NCI-H187 (cell line): ENCODE measurements at places on chromosomes 6 and 20.
A peak's percentile ranks its signal among the peaks of the same experiment; 100 is the strongest.

GRCh38 chr6:68639826-68640490 is 4.9 kb downstream of the ADGRB3 start:
- peak; percentile 67 for DNase-seq

GRCh38 chr6:56497240-56497639 is 145.4 kb downstream of the DST start:
- DNase-seq = no peak

DNA sequence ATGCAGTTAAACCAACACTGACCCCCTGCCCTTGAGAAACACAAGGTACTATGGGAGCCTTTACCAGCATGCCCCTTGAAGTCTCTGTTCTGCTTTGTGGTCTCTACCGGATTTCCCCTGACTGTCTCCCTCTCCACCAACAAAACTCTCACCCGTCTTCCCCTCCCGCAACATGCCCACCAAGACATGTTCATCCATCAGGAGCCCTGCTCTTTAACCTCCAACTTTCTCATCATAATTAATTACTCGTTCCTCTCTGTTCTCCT is 1.1 kb downstream of the ZNF165 start:
- no peak for DNase-seq

GRCh38 chr20:33733654-33734576 is 2.1 kb downstream of the ZNF341 start:
- DNase-seq = no peak

DNA sequence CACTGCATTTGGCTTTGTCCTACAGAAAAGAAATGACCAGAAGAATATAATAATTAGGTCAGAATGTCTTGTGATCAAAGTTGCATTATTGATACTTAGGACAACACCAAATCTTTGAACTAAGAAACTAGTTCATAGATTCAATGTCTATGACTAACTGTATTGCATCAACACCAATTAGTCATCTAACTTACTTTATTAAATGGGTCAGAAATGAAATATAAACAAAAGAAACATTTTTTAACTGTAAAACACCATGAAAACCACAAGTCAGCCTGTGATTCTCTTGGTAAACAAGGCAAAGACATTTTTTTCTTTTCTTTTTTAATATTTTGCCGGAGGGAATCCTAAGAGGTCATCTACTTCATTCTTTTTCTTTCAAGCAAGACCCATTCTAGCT is 114.1 kb upstream of the HDDC2 start:
- no peak for DNase-seq

GRCh38 chr20:2762578-2763131 is 37.8 kb downstream of the CPXM1 start:
- no peak for DNase-seq

DNA sequence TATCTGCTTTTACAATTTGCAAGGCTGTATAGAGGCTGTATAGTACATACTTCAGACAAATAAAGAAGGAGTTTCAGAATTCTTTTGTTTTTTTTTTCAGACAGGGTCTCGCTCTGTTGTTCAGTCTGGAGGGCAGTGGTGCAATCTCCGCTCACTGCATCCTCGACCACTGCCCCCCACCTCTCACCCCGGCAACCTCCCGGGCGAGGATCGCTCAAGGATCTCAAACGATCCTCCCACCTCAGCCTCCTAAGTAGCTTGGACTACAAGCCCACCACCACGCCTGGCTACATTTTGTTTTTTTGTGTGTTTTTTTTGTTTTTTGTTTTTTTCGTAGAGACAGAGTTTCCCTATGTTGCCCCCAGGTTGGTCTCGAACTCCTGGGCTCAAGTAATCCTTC is 1.8 kb downstream of the FASTKD5 start:
- DNase-seq = no peak

DNA sequence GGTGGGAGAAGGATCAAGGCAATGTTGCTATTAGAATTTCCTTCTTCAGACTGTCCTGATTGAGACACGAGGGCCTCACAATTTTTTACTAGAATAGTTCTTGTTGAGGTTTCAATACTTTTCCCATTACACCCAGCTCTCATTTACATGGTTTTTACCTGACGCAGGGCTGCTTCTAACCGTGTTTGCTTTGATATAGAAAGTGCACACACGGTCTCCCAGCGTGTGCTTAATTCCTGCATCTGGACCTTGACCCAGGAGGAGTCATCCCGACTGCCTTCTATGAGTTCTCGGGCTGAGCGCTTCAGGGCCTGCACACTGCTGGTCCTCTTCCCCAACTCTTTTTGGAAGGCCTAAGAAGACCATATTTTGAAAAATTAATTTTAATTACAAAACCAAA is 160.2 kb downstream of the DST start:
- DNase-seq = no peak

- no peak for DNase-seq
These were observed 38.0 kb downstream of the TMEM170B start for GRCh38 chr6:11575408-11576033.

GRCh38 chr6:27669624-27670301 is 196.9 kb upstream of the ZNF184 start:
- DNase-seq = no peak

DNA sequence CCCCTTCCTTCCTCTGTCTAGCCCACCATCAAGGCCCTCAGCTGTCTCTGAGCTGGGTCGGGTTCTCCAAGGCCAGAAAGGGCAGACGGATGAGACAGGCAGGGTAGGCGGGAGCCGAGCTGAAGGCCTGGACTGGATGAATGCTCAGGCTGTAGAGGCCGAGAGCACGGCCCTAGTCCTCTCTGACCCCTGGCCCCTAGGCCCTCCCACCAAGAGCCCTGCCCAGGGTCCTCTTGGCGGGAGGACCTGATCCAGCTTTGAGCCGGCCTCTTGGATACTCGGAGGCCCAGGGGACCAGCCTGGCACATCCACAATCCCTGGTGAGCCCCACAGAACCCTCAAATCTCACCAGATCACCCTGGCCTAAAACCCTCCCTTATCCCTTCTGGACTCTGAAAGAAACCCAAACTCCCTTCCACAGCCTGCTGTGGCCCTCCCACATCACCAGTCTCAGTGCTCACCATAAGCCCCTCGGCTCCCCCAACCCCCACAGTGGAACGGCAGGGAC is 8.2 kb downstream of the ADISSP start:
- DNase-seq = no peak

DNA sequence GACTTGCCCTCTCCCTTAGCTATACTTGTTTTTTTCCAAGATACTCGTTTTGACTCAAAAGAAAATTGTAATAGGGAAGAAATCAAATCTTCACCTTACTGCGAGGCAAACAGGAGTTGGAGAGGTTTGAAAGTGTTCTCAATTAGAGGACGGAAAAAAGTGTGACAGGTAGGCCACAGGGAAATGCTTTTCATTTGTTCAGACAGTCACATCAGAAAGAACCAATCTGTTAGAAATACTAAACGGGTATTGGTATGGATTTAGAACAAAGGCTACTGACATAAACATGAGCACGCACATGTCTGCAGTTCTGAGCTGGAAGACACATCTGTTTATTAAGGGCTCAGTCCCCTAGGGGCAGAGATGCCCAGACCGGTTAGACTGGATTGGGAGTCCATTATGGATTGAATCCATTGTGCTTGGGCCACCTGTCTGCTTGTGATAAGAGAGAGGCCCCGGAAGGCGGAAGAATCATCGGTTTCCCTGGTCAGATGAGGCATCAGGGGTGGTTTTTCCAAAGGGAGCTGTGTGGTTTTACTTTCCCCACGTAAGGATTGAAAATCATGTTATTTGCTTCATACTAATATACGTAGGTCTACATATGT is 220.9 kb upstream of the MYLIP start:
- DNase-seq = no peak

- no peak for DNase-seq
These were observed 1067.5 kb upstream of the MAP3K7 start for GRCh38 chr6:91654357-91654756.

- no peak for DNase-seq
These were observed 895.6 kb upstream of the MAP3K7 start for GRCh38 chr6:91482498-91482897.

GRCh38 chr6:12892151-12892550 is 175.6 kb downstream of the PHACTR1 start:
- DNase-seq = no peak

DNA sequence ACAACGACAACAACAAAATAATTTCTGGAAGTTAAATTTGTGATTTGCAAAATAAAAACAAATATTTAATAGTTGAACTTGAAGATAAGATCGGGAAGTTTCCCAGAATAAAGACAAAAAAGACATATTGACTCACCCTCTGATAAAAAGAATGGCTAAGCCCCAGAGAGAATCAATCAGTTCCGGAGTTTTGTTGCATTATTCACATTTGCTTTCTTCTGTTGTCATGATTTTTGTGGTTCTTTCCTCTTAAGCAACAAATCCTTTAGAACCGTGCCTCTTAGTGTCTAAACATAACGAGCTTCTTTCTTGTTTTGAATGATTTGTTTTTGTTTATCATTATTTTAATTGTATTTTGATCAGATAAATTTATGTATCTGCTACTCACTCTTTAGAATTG is 337.7 kb upstream of the PRND start:
- no peak for DNase-seq

- peak; percentile 33 for DNase-seq
These were observed 99.1 kb downstream of the HIVEP2 start for GRCh38 chr6:142845624-142846458.

GRCh38 chr20:41889126-41889843 is 271.1 kb upstream of the CHD6 start:
- DNase-seq = peak; percentile 25

GRCh38 chr6:21423106-21423854 is 170.3 kb upstream of the SOX4 start:
- DNase-seq = no peak

- no peak for DNase-seq
These were observed 292.1 kb downstream of the ESR1 start for GRCh38 chr6:152099446-152100182.

DNA sequence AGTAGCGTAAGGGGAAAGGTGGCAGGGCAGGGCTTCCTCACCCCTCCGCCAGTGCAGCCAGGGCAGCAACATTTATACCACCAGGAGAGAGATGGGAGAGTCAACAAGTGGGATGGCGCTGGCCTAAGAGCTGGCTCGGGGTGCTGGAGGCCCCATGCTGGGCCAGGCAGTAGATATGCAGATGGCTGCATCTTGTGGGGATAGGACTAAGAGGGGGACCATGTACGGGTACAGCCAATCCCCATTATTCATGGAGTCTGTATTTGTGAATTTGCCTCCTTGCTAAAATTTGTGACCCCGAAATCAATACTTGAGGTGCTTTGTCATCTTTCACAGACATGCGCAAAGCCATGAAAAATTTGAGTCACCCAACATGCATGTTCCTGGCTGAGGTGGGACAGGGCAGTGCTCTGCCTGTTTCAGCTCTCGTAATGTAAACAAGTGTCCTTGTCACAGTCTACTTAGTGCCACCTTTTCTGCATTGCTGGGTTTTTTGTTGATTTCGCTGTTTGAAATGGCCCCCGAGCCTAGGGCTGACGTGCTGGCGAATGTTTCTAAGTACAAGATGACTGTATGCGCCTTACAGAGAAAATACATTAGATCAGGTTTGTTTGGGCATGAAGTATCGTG is 27.5 kb upstream of the TAF8 start:
- no peak for DNase-seq

GRCh38 chr6:170073846-170074245 is 217.0 kb downstream of the DLL1 start:
- no peak for DNase-seq

DNA sequence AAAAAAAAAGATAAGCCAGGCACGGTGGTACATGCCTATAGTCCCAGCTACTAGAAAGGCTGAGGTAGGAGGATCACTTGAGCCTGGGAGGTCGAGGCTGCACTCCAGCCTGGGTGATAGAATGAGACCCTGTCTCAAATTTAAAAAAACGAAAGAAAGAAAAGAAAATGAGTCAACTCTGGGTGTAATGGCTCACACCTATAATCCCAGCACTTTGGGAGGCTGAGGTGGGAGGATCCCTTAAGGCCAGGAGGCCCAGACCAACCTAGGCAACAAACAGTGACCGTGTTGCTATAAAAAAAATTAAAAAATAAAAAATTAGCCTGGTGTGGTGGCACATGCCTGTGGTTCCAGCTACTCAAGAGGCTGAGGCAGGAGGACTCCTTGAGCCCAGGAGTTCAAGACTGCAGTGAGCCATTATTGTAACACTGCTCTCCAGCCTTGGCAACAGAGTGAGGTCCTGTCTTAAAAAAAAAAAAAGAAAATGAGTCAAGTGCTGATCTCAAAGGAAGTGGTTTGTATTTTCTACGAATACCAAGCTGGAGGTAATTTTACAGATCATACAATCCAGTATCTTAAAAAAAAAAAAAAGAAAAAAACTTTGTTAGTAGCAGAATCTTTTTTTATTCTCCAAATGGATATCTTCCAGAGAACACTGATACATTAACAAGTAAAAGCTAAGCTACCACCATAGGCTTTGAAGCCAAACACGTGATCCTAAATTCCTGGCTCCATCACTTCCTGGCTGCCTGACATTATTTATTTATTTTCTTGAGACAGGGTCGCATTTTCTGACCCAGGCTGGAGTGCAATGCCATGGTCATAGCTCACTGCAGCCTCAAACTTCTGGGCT is 5.7 kb downstream of the COMMD7 start:
- DNase-seq = no peak

DNA sequence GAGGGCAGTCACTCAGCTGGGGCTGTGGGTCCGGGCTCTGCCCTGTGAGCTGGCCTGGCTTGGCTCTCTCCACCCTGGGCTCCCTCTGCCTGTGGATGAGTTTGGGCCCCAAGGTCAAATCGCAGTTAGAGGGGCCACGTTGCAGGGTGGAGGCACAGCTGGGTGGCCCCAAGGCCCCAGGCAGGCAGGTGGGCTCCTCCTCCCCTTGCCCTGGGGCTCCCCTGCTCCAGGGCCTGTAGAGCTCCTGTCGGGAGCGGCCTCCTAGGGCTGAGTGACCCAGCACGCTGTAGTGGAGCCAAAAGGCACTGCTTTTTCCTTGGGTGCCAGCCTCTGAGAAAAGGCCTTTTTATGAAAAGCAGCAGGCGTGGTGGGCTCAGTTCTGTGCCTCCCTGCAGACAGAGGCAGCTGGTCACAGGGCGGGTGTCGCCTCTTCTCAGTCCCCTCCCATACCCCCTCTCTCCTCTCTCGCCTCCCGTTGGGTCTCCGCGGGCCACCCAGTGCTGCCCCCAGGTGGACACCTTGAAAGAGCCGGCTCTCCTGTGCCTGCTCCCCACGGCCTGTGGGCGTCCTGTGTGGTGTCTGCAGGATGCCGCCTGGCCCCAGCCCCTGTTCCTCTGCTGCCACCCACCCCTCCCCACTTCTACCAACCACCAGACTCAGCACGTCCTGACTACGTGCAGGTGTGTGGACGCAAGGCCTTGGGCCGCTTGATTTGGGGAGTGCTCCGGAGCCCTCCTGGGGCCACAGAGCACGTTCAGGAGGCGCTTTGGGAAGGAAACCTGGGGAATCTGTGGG is 13.2 kb downstream of the SS18L1 start:
- DNase-seq = no peak

GRCh38 chr6:155436981-155437749 is 18.5 kb downstream of the NOX3 start:
- DNase-seq = no peak

GRCh38 chr6:23180504-23181293 is 611.3 kb downstream of the HDGFL1 start:
- DNase-seq = peak; percentile 19

DNA sequence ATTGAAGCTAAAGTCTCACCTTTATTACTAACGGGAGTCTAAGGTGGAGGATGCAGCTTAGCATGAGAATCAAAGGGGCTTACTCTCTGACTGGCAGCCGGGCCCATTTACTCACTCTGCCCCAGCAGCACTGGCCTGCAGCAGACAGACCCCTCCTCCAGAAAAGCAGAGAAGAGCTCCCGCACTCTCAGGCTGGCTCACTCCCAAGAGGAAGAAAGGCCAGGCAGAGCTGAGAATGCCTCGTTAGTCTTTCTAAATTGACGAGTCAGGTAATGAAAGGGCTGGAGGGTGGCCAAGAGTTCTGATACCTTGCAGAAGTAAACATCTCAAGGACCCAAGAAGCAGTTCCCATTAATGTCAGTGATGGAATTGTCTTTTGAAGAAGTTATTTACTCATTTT is 44.5 kb upstream of the IL20RA start:
- no peak for DNase-seq
